ENCODE measurements at places on chromosomes 6 and 20.
A peak's percentile ranks its signal among the peaks of the same experiment; 100 is the strongest.

GRCh38 chr20:60447703-60448102, 489.5 kb downstream of the CDH26 start:
- DNase-seq: no peak

- peak; percentile 77 for DNase-seq
Measured at GRCh38 chr20:10501402-10501801, 66.3 kb downstream of the SLX4IP start.

- DNase-seq: no peak
Measured at GRCh38 chr20:18092890-18093289, 35.2 kb upstream of the OVOL2 start.

- no peak for DNase-seq
Measured at GRCh38 chr6:707576-708236, 14.8 kb upstream of the EXOC2 start.

DNA sequence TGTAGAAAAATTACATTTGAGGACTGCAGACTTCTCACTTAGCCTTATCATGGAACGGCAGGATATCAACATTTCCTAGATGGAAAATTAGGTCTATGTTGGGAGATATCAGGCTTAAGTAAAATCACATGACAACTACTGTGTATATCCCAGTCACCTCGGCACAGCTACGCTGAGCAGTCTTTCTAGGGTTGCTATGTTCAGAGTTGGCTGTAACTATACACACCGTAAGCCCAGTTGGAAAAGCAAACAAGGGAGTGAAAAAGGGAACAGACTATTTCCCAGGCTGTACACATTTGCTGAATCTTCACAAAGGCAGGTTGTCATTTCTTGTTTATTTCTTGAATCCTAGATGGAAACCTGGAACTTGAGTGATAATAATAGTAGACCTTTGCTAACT, 80.7 kb upstream of the PTPRK start:
- DNase-seq: no peak

DNA sequence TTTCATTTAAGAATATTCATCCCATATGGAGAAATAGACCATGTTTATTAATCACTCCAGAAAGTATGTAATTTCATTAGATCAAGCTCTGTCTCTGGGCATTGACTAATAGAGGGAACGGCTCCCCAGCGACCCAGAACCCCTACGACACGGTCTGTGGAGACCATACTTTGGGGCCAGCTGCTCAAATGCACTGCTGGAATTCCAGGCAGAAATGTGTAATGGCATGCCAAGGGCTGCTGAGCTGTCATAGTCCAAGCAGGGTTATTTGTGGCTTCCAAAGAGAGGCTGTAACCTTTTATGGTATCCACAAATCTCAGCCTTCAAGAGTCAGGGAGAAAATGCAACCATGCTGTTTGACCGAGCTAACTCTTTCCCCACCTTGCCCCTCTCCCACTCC, 755.8 kb downstream of the DHX35 start:
- no peak for DNase-seq

DNA sequence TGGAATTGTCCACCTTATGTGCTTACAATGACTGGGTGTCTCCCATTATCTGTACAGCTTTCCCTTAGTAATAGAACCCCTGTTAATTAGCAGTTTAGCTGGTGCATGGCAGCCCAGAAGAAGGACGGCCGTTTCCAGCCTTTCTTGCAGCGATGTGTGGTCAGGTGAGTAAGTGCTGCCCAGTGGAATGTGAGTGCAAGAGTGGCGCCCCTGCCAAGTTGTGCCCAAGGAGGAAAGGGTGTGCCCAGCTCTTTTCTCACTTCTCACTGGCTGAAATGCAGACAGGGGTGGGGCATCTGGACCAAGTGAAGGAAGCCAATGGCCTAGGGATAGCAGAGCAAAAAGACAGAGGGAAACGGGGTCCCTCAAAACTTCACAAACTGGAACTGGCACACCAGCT, 296.8 kb downstream of the PREX1 start:
- no peak for DNase-seq

All from OCI-M1 (cell line).